Non-pigmented ciliary epithelial cell (primary cell): ENCODE measurements at places on chromosomes 1 and 21.

GRCh38 chr1:167503626-167504466 is 14.5 kb downstream of the CD247 start:
- no peak for DNase-seq

GRCh38 chr21:42155045-42155855 is 63.7 kb upstream of the ABCG1 start:
- DNase-seq, result no peak

GRCh38 chr1:201591981-201592380 is 53.1 kb downstream of the NAV1 start:
- no peak for DNase-seq

DNA sequence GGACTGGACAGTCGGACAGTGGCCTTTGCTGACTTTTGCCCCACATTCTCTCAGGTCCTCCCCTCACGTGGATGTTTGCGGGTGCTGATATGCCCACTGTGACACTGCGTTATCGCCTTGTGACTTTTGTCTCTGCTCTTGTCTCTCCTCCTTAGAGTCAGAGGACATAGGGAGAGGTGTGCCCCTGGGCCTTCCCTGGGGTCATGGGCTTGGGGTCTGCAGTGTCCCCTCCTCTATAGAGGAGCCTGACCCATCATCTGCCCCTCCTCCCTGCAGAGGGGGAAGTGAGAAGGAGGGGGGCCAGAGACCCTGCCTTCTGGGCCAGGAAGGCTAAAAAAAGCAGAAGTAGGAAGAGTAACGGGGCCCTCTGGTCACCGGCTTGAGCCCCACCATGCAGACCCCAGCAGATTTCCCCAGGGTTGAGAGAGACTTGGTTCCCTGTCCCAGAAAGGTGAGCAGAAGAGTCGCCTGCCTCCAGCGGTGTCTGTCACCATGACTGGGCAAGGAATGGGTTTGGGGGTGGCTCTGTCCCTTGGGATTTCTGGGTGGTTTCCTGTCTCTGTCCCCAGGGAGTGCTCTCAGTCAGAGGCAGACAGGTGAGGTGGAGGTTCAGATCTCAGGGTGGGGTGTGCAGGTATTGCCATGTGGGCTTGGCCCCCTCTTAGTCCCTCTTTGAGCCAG is 13.3 kb downstream of the RPS6KA1 start:
- no peak for DNase-seq

- DNase-seq, result no peak
Measured at GRCh38 chr21:37827913-37828312, 88.3 kb downstream of the KCNJ6 start.

DNA sequence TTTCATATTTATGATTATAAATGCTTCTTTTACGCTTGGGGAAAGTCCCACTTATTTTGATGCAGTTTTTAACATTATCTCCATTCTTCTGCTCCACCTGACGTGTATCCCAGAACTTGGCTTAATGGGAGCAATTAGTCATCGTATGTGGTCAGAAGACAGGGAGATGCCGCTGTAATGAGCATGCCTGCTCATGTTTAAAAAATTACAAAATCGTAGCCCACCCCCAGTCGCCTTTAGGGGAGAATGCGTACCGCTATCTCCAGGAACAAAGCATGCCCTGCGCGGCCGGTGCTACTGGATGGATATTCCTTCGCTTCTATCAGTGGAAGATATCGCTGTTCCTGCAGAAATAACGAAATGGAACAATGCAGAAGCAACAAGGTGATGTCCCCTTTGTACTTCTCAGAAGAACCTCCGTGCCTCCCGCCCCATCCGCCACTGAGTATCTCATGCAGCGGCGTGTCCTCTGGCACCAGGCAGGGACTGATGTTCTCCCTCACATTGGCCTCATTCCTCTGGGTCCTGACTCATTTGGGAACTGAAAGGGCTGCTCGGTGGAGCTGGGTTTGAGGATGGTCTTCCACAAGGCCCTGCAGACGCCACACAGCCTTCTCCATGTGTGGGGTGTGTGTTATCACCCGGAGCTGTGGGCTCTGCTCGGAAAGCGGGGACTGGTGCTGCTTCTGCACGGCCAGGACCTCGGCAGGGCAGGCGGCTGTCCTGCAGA is 116.3 kb upstream of the COL6A1 start:
- DNase-seq, result peak; percentile 84

GRCh38 chr1:194476872-194477271 is 1290.5 kb upstream of the B3GALT2 start:
- no peak for DNase-seq

DNA sequence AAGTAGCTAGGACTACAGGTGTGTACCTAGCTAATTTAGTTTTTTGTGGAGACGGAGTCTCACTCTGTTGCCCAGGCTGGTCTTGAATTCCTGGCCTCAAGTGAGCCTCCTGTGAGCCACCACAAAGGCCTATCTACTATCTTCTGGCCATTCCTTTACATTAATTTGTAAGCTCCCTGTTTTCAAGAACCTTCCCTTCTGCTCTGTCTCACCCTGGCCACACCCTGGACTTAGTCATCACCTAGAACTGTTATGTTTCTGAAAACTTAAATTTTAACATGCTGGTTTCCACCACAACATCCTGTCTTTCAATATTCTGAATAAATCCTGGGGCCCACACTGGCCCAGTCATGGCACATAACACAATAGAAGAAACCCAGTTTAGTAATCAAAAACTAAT is 4.9 kb upstream of the B4GALT3 start:
- no peak for DNase-seq

- DNase-seq, result no peak
Measured at GRCh38 chr1:21468599-21468998, 28.7 kb downstream of the NBPF3 start.

DNA sequence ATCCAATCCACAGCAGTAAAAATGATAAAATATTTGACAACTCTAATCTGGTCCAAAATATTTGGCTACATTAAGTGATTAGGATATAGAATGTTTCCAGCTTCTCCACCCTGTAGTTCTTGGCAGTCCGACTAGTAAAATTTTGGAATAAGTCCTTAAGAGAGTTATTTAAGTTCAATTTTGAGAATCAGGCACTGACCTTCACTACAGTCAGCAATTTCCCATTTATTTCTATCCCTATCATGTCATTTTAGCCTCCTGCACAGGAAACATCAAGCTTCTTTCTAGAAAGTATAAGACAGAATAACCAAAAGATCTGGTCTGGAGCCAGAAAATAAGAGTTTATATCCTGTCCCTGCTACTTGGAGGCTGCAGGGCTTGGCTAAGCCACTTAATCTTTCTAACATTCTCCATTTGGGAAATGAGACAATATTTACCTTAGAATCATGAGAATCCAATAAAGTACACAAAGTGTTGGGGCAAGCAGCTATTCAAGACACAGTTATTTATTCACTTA is 162.2 kb downstream of the DPYD start:
- no peak for DNase-seq

DNA sequence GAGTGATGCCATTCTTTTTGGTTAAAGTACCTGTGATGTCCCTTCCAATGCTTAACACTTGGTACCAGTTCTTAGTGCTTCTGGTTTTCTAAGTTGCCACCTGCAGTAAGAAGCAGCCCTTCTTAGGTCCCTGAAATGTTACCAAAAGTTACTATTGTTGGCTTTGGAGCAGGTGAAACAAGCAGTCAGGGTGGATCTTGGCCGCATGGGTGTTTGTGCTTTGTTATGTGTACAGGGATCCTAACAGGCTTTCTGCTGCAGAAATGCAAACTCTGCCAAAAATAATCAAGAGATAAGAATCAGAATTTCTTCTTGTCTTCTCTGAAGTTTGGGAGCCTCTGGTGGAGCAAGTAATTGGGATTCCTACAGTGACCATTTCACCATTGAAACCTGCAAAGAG is 84.4 kb downstream of the UBE4B start:
- DNase-seq, result no peak

GRCh38 chr1:203450479-203451149 is 25.0 kb upstream of the PRELP start:
- DNase-seq, result no peak

DNA sequence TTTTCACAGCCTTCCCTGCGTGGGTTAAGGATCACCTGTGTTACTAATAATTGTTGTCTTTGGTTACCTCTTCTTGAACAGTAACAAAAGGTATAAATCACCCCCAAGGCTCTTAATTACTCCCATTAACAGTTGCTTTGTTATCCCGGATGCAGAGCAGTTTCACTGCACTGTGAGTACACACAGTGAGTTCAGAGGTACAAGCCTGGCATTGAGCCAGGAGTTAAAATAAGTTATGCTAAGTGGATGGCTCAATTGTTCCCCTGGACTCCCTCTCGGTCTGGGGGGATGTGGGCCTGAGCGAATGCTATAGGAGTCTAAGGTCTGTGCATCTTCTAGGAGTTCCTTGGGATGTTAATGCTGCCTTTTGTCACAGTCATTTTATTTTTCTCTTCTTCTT is 258.3 kb downstream of the ATG4C start:
- DNase-seq, result no peak

DNA sequence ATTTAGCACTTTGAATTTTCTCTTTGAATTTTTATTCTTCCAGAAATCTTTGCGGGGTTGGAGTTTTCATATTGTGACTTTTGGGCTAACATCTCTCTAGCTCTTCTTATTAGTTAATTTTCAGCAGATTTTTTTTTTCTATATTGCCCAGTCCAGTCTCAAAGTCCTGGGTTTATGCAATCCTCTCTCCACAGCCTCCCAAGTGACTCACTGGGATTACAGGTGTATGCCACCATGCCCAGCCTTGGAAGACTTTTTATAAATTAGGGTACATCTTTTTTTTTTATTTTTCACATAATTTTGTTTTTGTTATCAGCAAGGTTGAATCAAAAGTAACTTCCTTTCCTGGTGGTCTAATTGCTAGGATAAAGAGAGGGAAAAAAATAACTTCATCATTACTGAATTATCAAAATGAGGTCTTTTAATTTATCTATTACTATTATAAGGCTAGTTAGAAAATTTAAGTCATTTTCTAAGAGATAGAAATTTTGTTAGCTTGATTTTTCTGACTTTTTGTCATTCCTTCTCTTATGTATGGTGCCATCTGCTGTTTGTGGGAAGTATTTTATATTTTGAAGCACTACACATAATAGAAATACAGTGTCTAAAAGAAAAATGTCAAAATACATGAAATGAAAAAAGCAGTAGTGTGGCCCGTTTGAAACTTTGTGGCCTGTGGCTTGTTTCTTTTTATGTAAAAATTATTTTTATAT is 273.4 kb upstream of the CACYBP start:
- no peak for DNase-seq

DNA sequence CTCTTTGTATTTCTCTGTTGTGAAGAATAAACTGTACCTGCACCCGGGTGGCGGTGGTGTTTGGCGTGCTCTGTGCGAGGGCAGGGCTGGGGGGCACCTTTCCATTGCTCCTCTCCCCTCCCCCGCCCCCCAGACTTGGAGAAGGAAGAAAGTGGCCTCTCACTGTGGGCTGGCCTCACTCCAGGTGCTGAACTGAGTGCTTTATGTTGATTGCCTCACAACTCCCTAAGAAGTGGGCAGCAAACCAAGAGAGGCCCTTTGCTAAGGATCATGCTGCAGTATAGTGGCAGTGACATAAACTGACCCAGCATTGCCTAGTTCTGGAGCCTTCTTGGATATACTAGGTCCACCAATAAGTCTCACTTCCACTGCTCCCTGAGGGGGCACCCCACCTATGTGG is 20.2 kb downstream of the A3GALT2 start:
- DNase-seq, result no peak

DNA sequence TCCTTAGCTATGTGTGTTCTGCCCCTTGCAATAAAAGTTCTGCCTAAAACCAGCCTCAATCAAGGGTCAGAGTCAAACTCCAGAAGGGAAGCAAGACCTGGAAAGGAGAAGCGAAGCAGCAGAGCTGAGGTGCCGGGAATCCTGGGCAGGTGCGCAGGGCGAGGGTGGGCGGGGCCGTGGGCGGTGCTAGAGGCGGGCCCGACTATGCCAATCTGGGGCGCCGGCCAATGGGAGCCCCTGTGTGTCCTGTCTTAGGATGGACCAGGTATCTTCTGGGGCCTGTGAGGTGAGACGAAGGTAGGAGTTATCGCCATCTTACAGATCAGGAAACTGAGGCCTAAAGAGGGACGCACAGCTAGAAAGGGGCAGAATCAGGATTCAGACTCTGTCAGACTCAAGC is 120.3 kb downstream of the PTPRU start:
- DNase-seq, result no peak

GRCh38 chr21:26761174-26761915 is 83.9 kb downstream of the ADAMTS1 start:
- no peak for DNase-seq

- no peak for DNase-seq
Measured at GRCh38 chr21:19120591-19120990, 717.0 kb upstream of the TMPRSS15 start.

DNA sequence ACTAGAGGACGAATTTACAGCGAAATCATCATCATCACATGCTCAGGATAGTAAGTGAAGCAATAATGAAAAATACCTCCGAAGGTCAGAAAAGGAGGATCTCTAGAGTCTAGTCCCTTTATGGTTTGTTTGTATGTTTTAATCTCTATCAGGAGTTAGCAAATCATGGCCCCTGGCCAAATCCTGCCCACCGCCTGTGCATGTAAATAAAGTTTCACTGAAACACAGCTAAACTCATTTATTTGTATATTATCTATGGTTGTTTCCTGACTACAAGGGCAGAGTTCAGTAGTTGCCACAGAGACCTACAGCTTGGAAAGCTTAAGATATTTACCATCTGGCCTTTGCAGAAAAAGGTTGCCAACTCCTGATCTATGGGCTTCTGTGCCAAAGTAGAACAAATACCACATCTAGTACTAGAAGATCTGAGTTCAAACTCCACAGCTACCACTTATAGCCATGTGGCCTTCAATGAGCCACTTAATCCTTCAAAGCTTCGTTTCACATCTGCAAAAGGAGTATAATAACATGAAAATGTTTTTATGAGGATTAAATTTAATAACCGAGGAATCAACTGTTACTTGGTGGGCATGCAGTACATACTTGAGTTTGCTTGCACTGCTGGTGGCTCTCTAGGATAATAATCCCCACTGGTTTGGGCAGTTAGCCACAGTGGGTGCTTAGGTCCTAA is 94.0 kb upstream of the KIF26B start:
- no peak for DNase-seq

DNA sequence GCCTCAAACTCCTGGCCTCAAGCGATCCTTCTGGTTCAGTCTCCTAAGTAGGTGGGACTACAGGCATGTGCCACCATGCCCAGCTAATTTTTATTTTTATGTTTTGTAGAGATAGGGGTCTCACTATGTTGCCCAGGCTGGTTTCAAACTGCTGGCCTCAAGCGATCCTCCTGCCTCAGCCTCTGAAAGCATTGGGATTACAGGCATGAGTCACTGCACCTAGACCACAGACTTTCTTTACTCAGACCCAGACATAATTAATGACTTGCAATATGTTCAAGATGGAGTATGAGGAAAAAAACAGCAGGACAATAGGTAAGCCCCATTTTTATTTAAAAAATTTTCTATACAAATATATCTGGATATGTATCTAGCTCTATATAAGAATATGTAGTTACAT is 13.2 kb downstream of the KANK4 start:
- no peak for DNase-seq

GRCh38 chr1:111201275-111202090 is 1.0 kb upstream of the DENND2D start:
- DNase-seq, result no peak
